ENCODE measurements at places on chromosomes 2 and 18.

DNA sequence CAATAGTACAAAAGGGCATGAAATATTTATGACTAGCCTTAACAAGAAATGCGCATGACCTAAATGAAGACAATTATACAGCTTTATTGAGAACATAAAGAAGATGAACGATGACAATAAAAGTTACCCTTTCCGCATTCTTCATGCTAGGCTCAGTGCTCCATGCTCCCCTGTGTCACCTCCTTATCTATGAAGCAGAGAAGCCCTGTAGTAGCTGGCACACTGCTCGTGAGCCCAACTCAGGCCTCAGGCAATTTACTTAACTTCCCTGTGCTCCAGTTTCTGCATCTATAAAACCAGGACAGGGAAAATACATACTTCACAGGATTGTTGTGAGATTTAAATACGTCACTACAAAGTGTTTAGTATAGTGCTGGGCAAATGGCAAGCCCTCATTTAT is 34.5 kb upstream of the NABP1 start:
- no peak for DNase-seq

- no peak for DNase-seq
These were observed 1315.1 kb upstream of the DDX18 start for GRCh38 chr2:116499389-116499788.

DNA sequence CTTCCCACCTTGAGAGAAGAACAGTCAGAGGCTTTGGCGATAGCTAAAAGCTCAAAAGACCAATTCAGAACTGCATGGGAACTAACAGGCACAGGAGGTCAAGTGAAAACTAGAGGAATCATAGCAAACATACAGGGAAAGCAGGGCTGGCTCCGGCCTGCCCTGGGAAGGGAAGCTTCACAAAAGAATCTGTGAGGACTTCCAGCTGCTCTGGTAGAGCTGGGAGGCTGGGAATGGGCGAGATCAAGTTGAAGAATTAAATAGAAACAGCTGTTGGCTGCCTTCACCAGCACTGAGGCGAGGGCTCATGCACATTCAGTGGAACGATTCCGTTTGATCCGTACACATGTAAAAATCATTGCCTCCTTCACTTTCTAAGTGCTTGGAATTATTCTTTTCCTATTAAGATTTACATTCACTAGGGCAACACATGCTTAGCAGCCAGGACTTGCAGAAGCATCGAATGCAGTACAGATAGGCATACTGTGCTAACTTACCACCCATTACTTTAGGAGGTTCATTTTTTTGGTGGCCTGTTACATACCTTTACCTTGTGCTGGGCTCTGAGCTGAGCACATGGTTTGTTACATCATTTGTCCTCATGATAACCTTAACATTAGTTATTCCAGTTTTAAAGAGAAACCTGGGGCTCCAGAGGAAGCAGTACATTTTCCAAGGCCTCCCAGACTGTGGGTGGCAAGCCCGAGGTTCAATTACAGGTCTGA is 125.4 kb upstream of the RNF152 start:
- DNase-seq, result no peak

GRCh38 chr18:7974200-7974874 is 407.2 kb downstream of the PTPRM start:
- no peak for DNase-seq

GRCh38 chr2:10977003-10977402 is 65.3 kb downstream of the KCNF1 start:
- DNase-seq, result no peak

GRCh38 chr2:20675701-20676352 is 8.9 kb downstream of the GDF7 start:
- DNase-seq, result no peak

DNA sequence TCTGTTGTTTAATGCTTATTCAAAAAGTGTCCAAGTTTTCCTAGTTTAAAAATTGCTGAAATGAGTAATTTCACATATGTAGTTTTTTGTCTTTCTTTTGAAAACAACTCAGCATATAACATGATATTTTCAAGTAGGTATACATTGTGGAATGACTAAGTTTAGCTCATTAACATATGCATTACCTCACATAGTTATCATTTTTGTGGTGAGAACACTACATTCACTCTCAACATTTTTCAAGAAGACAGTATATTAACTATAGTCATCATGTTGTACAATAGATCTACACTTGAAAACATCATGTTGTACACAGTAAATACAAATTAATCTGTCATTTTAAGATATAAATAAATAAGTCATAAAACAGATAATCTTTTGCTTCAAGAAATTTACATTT is 340.0 kb downstream of the CCDC85A start:
- no peak for DNase-seq

- DNase-seq, result no peak
These were observed 34.5 kb downstream of the MTERF4 start for GRCh38 chr2:241067501-241068135.

GRCh38 chr2:189940913-189941312 is 121.6 kb downstream of the MSTN start:
- no peak for DNase-seq
